ENCODE measurements at places on chromosomes 5 and 9. TPM values are rescaled to one million over a fixed set of nuclear protein-coding genes. Genes with fewer than 3 reads are reported as not detected.

The PCDHGA5 gene
- polyA plus RNA-seq = 1.4 TPM

DNA sequence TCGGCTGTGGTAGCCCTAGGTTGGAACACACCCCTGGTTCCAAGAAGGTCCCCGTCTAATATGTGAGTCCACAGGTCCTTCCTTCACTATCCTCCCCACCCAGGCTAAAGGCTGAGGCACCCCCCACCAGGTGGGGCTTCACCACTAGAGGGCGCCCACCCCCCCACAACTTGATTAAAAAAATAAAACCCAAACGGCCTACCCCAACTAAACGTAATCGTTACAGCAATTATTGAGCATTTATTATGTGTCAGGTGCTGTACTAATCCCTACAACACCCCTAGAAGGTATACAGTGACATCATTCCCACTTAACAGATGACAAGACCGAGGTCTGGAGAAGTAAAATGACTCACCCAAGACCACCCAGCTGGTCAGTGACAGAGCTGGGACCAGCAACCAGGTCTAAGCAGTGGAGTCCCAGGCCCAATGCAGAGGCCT lies 65.0 kb downstream of the FGF18 start:
- no peak for DNase-seq

DNA sequence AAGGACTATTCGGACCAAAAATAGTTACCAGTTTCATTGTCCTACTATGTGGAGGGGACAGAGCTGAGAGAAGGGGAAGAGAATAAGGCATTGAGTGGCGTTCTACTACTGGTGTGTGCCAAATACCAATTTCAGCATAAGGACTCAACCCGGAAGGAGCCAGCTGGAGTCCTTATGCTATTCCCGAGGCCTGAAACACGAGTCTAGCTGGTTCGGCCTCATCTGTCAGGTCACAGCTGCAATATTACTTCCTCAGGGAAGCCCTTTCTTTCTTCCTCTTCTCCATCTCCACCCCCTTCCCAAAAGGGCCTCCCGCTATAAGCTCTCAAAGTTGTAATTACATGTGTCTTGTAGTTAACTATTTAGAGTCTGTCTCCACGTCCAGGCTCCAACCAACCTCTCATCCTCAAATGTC lies 20.5 kb upstream of the FER start:
- peak; percentile 61 for DNase-seq

The PCDHB13 gene
- 1.3 TPM for polyA plus RNA-seq

The RAB14 gene
- polyA plus RNA-seq = 29.3 TPM

All from aorta (tissue), 5 donors.